ENCODE measurements at places on chromosomes 7 and 10.
A peak's percentile ranks its signal among the peaks of the same experiment; 100 is the strongest.

GRCh38 chr10:129057856-129058663 is 409.0 kb upstream of the MGMT start:
- no peak for DNase-seq

GRCh38 chr10:110069502-110069982 is 61.8 kb downstream of the ADD3 start:
- no peak for DNase-seq

GRCh38 chr10:117616179-117616578 is 73.6 kb downstream of the EMX2 start:
- no peak for DNase-seq

- no peak for DNase-seq
Observed at GRCh38 chr10:11373717-11374171, 237.7 kb downstream of the USP6NL start.

DNA sequence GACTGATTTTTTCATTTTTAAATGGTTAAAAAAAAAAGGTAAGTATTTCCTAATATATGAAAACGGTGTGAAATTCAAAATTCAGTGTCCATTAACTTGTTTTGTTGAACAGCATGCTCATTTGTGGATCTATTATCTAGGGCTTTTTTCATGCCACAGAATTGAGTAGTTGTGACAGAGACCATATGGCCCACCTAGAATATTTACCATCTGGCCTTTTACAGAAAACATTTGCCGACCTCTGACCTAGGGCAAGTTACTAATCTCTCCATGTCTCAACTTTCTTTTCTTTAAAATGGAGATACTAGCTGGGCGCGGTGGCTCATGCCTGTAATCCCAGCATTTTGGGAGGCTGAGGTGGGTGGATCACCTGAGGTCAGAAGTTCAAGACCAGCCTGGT is 41.3 kb downstream of the GRK5 start:
- no peak for DNase-seq

- DNase-seq = no peak
Observed at GRCh38 chr10:49258350-49258683, 40.7 kb upstream of the C10orf71 start.

GRCh38 chr10:8315619-8316021 is 261.1 kb downstream of the GATA3 start:
- no peak for DNase-seq

GRCh38 chr7:3482147-3482921 is 181.3 kb downstream of the SDK1 start:
- peak; percentile 51 for DNase-seq

- no peak for DNase-seq
Observed at GRCh38 chr10:124745252-124745651, 1.1 kb upstream of the FAM53B start.

GRCh38 chr10:29554660-29555059 is 80.1 kb downstream of the SVIL start:
- no peak for DNase-seq

DNA sequence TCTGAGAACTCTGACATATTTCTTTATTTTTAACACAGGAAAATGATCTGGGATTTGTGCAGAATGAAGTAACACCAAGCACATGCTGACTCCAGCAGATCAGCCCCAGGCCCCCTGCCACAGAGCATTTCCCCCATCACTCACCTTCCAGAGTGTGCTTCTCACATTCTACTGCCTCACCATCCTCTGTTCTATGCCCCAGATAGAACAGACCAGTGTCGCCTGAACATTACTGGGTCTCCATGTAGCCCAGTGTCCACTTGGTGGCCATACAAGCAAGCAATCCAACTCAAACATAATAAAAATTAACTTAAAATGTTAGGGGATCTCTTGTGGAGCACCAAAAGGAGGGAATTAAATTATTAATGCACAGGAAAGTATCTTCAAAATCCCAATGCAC is 58.8 kb downstream of the SORBS1 start:
- DNase-seq = no peak

DNA sequence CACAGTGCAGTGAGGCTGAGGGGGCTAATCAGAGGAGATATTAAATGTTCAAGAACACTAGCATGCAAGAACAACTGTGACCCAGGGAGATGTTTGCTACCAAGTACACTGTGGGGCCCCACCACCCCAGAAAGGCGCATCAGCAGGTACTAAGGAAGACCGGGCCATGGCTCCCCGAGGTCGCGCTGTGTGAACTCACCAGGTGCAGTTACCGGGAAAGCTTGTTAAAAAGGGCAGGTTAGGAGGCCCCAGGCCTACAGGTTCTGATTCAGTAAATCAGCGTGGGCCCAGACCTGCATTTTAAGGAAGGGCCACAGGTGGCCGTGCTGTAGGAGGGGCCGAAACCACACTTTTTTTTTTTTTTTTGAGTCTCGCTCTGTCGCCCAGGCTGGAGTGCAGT is 54.6 kb downstream of the TMEM209 start:
- no peak for DNase-seq

GRCh38 chr7:29276806-29277205 is 82.2 kb downstream of the CHN2 start:
- DNase-seq = no peak

GRCh38 chr7:68440866-68441265 is 1157.4 kb upstream of the AUTS2 start:
- peak; percentile 22 for DNase-seq

GRCh38 chr7:41182782-41183181 is 520.1 kb downstream of the INHBA start:
- no peak for DNase-seq

GRCh38 chr7:27235387-27236311 is 7.0 kb upstream of the EVX1 start:
- DNase-seq = peak; percentile 75

GRCh38 chr10:64096941-64097340 is 575.7 kb downstream of the REEP3 start:
- DNase-seq = no peak

DNA sequence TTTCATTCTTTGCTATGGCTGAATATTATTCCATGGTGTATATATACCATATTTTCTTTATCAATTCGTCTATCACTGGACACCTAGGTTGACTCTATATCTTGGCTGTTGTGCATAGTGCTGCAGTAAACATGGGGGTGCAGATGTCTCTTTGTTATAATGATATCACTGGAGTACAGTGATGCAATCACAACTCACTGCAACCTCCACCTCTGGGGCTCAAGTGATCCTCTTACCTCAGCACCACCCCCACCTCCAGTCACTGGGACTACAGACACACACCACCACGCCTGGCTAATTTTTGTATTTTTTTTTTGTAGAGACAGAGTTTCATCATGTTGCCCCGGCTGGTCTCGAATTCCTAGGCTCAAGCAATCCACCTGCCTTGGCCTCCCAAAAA is 15.6 kb downstream of the KLHL7 start:
- no peak for DNase-seq

DNA sequence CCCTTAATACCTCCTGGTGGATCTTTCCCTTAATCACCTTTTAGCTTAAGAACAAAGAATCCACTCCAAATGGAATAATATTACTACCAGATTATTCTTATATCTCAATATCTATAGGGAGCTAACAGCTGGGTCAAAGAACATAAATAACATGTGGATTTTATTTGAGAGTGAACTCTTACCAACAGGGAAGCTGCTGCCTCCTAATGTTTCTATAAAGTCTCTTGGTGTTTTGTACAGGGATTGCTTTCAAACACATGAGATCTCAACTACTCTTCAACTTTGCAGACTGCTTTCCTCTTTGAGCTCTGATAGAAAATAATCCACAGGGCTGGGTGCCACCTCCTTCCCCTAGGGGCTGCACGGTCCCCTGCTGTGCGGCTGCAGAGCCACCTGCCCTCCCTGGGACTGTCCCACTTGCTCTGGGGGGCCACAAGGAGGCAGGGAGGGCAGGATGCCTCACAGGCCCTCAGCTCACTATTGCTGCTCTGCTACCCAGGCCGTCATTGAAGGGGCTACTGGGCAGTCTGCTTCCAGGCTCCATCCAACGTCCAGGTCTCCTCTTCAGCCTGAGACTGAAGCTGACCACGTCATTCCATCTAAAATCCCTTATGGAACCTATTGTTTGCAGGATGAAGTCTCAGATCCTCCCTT is 191.2 kb downstream of the CXCL12 start:
- no peak for DNase-seq

DNA sequence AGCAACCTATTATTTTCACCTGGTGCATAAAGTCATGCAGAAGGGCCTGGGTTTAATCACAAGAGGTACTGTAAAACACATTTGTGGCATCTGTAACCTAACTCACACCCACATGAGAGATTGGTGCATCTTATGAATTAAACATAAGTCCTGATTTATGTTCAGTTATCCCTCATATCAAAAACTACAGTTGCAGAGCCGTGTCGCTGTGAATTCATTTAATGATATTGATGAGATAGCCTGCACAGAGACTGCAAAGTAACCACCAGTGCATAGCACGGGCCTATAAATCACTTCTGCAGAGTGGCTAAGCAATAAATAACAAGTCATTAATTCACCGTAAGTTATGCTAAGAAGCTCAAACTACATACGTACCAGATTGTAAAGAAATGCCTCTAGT is 178.2 kb downstream of the RELN start:
- DNase-seq = no peak

- DNase-seq = no peak
Observed at GRCh38 chr10:30995081-30995770, 36.4 kb downstream of the ZNF438 start.

- no peak for DNase-seq
Observed at GRCh38 chr10:103854265-103854685, 1.1 kb downstream of the SH3PXD2A start.

- peak; percentile 34 for DNase-seq
Observed at GRCh38 chr10:35089611-35090161, 455 bp downstream of the CUL2 start.

GRCh38 chr10:95400787-95401186 is 110.0 kb upstream of the PDLIM1 start:
- DNase-seq = peak; percentile 12

DNA sequence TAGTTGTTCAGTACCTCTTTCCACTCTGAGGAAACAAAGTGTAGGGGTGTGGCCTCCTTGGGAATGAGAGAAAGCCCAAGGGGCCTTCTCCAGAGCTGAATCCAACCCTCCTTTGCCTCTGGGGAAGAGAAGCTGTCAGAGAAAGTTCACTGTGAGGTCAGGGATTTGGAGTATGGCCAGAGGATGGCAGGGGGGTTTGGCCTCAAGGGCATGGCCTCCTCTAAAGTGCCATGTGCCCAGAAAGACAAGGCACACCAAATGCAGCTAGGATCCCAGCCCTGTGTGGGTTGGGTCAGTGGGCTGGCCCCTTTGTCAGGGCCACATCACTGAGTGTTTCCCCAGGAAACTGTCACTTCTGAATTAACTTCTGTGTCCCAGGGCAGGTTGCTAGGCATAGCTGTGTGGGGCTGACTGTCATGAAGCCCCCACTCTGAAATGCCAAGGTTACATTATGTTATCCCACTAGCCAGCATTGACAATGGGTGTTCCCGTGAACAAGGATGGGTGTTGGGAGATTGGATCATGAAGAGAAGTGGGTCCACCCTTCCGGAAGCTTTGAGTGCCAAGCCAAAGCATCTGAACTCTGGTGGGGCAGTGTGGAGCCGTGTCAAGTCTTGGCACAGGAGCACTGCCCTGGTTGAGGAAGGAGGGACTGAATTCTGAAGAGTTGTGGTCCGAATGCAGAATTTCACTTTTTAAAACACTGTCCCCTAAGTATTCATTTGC is 123.3 kb downstream of the ZMIZ1 start:
- DNase-seq = no peak
